Fibroblast of skin of right quadriceps (primary cell): ENCODE measurements at places on chromosomes 5 and 9.
A peak's percentile ranks its signal among the peaks of the same experiment; 100 is the strongest.

- DNase-seq = no peak
Measured at GRCh38 chr9:130996676-130997394, 12.1 kb upstream of the LAMC3 start.

DNA sequence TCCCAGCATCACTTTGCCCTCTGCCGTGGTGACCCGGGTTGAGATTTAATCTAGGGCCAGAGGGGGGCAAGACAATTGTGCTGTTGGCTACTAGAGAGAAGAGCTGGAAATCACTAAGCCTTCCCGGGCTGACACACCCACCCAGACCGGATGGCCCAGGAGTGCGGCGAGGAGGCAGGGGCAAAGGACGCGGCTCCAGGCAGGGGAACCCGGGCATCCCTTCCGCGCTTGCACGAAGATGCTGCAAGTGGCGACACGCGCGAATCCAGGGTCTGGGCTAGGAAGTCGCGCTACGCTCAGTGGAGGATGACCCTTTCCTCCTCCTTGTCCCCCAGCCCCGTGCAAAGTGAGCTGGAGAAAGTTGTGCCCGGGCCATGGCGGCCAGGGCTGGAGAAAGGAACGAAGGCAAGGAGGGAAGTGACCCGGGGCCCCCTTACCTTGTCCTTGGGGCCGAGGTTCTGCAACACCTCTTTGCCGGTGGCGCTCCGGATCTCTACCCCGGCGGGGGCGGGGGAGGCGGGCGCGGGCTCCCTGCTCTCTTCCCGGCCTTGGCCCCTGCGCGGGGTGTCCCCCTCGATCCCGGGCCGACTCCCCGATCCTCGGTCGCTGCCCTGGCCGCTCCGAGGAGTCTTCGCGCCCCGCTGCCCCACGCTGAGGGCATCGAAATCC lies 693 bp downstream of the DPYSL3 start:
- peak; percentile 12 for DNase-seq

DNA sequence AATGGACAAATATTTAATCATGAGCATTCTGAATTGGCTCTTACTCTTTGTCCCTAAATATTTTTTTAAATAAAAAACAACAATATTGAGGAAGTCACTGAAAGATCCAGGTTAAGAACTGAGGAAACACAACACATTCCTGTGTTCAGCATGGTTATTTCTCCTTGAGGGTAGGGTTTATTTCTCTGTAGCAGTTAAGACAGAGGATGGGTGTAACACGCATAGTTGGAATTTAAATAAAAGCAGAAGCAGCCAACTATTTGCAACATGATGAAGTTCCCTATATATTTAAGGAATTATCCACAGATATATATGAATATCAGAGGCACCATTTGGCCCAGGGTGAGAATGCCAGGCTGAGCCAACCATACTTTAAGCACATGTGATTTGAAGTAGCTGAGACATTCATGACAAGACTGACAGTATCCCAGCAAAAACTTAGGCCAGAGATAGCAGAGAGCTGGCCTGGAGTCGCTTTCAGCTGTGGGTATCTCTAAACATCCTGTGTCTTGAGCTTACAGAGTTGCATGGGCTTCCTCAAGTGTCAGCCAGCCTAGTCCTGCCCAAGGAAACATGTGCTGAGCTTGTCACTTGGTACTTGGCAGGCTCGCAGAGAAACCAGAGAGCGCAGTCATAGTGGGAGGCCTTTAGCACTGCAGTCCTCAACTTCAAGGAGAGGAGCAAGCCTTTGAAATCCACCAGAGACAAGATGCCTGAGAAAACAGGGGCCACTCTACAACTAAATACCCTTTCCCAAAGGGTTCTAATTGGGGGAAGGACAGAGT lies 43.6 kb downstream of the SEMA5A start:
- DNase-seq = no peak

GRCh38 chr9:131668439-131669268 lies 71.2 kb downstream of the RAPGEF1 start:
- DNase-seq = peak; percentile 75

- peak; percentile 62 for DNase-seq
Measured at GRCh38 chr9:100590481-100590880, 12.6 kb downstream of the CAVIN4 start.

DNA sequence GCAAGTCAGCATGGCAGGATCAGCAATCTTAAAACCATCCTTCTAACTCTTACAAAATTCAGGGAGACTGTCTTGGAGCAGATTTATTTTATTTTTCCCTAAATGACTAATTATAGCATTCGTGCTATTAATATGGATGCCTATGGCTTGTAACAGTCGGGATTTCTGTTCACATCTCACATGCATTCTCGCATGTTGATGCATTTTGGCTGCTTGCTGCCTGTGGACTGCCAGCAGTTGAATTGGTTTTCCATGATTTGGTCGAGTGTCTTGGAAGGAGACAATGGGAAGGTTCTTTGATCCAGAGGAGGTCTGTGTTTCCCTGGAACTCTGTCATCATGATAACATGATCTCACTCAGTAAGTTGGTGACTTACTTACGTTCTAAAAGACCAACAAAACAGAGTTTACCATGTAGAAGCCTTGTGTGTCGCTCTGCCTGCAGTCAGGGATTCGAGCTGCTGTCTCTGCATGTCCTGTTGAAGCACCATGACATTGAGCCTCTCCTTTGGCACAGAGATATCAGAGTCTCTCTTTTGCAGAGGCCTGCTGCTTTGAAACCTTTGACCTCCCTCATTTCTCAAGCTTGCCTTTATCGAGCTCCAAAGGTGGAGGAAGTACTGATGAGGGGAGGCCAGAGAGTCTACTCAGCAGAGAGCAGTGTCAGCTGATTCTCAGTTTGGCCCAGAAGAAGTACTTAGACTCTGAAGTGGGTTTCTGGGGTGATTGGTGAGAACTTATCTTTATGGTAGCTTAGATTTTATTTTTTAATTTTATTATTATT lies 82.4 kb downstream of the ARHGAP26 start:
- no peak for DNase-seq

GRCh38 chr9:129813661-129814060 lies 10.3 kb downstream of the TOR1A start:
- DNase-seq = no peak

DNA sequence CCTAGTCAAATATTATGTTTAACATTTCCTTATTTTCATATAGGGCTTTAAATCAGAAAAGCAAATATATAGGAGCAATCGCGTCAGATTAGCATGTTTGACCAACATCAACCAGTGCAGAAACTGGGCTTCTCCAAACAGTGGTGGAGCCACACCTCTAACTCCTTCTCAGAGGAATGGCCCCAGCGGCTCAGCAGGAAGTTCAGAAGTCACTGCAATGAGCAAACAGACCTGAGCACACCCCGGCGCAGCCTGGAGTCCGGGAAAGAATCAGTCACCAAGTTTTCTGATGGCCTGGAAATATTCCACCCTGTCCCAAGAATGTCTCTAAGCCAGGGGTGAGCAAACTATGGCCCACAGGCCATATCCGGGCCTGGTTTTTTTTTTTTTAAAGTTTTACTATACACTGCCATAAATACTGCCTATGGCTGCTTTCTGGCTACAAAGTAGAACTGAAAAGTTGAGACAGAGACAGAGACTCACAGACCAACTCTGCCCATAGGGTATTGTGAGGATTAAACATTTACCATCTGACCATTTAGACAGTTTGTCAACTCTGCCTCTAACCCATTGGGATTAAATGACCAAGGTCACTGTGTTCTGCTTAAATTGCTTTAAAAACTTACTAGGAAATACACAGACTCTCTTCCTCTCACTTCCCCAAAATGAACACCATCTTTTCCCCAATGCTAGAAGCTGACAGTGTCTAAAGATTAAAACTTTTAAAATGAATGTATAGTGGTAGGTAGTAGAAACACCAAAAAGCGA lies 5.4 kb downstream of the GOLM1 start:
- DNase-seq = no peak

- no peak for DNase-seq
Measured at GRCh38 chr5:148378670-148379069, 5.1 kb upstream of the FBXO38 start.

DNA sequence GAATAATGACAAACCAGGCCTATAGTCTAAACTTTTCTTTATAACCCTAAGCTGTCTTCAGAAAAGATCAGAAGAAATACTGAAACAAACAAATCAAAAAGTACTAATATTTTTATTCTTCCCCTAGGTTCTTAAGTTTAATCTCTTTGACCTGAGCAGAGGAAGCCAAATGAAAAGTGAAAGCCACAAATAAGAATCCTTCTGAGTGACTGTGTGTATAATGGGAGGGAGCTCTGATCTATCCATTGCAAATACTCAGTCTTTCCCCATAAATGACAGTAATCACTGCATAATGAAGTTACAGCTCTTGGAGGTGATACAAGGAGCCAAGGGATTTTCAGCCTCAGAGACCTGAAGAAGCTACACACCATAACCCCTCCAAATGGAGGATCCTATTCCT lies 126.9 kb upstream of the ATP10B start:
- DNase-seq = no peak

DNA sequence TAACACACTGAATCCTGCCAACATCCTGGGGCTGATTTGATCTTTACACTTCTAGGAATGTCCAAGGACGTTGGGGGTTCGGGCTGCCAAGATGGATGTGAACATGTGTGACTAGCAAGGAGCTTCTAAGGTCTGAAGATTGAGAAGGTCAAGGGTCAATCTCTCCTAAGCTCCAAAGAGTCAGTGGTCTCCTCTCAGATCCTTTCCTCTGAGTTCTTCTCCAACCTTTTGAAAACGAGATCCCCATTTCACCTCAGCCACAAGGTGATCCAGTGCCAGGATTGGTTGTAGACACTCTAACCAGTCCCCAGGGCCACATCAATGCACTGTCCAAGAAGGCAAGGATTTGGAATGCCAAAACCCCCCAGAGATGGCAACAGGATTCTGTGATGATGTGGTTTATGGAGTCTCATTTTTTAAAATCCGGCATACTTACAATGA lies 266.8 kb downstream of the NDUFS4 start:
- DNase-seq = no peak

GRCh38 chr5:96902876-96903275 lies 26.6 kb downstream of the ERAP2 start:
- no peak for DNase-seq

DNA sequence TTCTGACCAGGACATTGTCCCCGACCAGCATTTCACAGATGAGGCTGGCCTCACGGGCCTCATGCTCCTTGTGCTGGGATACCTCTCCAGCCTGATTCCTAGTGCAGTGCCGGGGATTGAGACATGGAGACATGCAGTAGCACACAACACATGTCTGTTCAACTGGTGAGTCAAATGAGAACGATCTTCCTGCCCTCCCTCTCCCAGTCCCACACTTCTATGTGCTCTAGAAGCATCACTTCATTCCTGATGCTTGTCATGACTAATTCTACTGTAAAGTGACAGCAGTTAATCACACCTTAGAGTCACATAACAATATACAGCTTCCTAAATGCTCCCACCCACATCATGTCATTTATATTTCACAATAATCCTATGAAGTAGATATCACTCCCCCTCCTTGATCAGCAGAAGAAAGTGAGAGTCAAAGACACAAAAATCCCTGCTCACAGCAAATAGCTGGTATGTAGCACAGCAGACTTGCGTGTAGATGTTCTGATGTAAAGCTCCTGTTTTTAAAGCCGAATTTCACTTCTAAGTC lies 101.8 kb downstream of the CCDC192 start:
- peak; percentile 57 for DNase-seq

DNA sequence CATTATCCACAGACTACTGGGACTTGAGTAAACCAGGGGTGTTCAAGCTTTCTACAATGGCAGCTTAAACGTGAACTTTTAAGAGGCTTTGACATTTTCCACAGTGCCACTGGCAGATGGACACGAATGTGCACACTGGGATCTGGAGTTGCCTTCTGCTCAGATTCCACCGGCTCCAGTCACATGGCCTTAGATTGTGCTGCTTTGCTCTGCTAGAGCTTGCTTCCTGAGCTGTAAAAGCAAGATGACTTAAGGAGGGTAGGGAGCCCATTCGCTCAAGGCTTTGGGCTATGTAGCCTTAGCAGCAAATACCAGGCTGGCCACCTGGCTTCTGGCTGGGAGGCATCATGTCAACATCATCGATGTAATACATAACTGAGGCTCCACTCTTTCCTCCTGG lies 436.9 kb downstream of the MED10 start:
- no peak for DNase-seq

DNA sequence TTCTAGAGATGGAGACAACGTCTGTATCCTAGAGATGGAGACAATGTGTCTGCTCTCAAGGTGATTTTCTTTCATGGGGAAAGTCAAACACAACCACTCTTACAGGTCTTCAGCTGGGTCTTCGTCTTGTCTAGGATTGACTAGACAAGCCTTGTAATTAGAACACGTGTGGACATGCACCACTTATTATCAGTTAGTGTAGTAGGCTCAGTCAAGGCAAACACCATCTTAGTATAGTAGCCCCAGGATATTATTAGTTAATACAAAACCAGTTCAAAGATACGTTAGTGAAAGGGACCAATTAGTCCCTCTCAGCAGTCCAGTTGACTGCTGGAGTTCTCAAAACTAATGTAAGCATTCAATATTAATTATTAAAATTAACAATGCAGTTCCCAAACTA lies 15.1 kb upstream of the CCL28 start:
- DNase-seq = no peak

DNA sequence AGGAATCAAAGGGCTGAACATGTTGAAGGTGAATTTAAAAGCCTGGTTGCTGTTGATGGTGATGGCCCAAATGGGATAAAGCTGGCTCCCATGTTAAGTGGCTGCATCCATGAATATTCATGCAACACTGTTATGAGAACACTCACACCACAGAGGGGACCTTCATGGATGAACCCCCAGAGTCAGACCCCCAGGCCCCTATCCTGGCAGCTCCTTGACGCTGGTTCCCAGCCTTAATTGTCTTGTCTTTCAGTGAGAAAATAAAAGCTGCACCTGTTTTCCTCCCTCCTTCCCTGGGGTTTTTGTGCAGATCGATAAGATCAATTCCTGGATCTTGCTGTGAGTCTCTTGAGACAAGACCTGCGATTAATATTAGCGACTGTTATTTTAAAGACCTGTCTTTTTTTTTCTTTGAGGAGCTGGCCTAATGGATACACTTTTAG lies 371.7 kb downstream of the ICE1 start:
- no peak for DNase-seq

- no peak for DNase-seq
Measured at GRCh38 chr5:57243286-57244137, 69.7 kb downstream of the GPBP1 start.

GRCh38 chr9:82302968-82303655 lies 314.5 kb downstream of the SPATA31D1 start:
- no peak for DNase-seq

DNA sequence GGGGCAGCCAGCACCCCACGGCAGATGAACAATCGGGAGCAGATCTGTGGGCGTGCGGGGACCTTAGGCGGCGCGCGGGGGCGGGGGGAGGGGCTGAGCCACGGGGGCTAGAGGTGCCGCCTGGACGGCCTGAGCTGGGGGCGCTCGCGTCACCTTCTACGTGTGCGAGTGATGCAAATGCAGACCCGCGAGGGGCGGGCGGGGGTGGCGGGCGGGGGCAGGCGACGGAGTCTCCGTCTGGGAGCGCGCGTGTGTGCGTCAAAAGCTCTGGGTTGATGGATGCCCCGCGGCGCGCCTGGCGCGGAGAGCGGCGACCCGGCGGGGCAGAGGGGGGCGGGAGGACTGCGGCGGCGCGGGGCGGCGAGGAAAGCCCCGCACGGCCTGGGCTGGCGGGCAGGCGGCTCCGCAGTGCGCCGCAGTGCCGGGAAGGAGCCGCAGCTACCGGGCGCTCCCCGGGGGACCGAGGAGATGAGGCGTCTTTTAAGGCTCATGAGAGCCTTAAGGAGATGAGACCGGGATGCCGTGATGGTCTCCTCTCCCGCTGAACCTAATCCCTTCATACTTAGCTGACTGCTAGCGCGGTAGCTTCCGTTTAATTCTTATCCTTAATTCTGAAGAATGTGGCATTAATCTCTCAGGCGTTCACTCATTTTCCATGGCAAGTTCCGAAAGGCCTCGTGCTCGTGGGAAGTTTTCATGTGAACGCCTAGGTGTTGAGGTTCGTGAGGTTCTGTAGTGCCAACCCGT lies 1.5 kb downstream of the SV2C start:
- no peak for DNase-seq
